ENCODE measurements at places on chromosomes 3 and 15. TPM values are rescaled to one million over a fixed set of nuclear protein-coding genes. Genes with fewer than 3 reads are reported as not detected.

- H3K36me3 ChIP-seq, result no peaks in the 10 kb centered on the region
- peaks cover 11% of the 10 kb centered on the region for H3K4me1 ChIP-seq
- peaks cover 5% of the 10 kb centered on the region for H3K27me3 ChIP-seq
- no peak overlapping the region for H3K4me3 ChIP-seq
- DNase-seq, result no peak
Measured at GRCh38 chr3:171971919-171972514, 67.4 kb upstream of the FNDC3B start.

- no peak overlapping the region for H3K4me3 ChIP-seq
- H3K4me1 ChIP-seq, result peaks cover 21% of the 10 kb centered on the region
- no peak overlapping the region for H3K27ac ChIP-seq
- no peaks in the 10 kb centered on the region for H3K27me3 ChIP-seq
Measured at GRCh38 chr3:4421121-4421520, 45.9 kb downstream of the SUMF1 start.

- H3K27ac ChIP-seq, result no peak overlapping the region
- H3K36me3 ChIP-seq, result no peaks in the 10 kb centered on the region
- peaks cover 14% of the 10 kb centered on the region for H3K27me3 ChIP-seq
- no peak for DNase-seq
- no peak overlapping the region for H3K4me3 ChIP-seq
- no peaks in the 10 kb centered on the region for H3K4me1 ChIP-seq
Measured at GRCh38 chr3:149443545-149443912, 31.0 kb upstream of the TM4SF4 start.

The FBXO40 gene
- not detected for total RNA-seq

The ZPLD1 gene
- total RNA-seq, result not detected

The SLC38A3 gene
- total RNA-seq, result not detected
